CD8-positive, alpha-beta memory T cell (primary cell): ENCODE measurements at places on chromosomes 4 and X.
A peak's percentile ranks its signal among the peaks of the same experiment; 100 is the strongest.

- peak; percentile 74 for DNase-seq
Observed at GRCh38 chr4:7759216-7759615, 180.4 kb downstream of the AFAP1 start.

GRCh38 chrX:40167233-40167849, 69.6 kb upstream of the BCOR start:
- DNase-seq, result no peak

GRCh38 chr4:153146031-153146430, 58.2 kb upstream of the TRIM2 start:
- DNase-seq, result no peak

GRCh38 chr4:13907255-13907751, 279.8 kb upstream of the BOD1L1 start:
- no peak for DNase-seq

DNA sequence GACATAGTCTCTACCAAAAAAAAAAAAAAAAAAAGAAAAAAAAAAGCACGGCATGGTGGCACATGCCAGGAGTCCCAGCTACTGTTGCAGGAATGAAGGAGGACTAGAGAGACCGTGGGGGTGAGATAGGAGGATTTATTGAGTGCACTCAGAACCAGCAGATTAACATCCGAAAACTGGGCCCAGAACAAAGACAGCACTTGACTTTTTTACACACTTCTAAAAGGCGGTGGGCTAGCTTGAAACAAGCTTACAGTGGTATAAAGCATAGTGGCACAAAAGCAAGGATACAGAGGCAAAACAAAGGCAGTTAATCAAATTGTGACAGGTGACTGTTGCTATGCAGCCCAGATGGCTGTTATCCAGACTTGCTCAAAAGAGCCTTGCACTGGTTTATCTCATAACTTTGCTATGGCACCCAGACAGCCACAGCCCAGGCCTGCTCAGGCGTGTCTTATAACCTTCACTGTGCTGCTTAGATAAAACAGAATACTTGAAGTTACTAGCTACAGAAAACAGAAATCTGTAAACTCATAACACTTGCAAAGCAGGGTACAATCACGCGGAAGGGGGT, 9.9 kb upstream of the PI4K2B start:
- DNase-seq, result no peak
